ENCODE measurements at places on chromosomes 5 and 9.

DNA sequence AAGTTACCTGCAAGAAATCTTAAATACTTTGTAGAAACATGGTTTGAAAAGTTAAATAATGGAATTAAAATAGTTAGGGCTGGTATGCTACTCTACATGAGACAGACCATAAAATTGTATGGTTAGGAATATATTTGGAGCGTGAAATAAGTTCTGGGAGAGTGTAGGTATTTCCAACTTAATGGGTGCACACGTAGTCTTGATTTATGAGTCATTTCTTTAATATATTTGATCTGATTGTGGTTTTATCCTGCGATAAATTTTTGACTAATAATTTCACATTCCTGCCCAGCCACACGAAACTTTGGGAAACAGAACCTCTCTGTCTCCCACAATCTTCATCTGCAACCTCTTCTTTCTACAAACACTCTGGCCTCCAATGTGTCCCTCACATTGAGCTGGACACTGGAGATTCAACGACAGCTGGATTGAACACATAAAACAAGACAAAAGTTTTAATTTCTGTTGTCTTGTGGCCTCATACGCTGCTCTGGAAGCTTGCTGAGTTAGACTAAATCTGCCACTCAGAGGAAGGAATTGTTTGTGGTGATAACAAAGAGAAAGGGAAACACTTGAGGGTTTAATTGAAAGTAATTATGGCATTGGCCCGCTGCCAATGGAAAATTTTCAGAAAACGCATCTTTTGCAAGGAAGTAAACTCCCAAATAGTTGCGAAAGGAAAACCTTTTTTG, 201.8 kb upstream of the ZNF608 start:
- DNase-seq: no peak

DNA sequence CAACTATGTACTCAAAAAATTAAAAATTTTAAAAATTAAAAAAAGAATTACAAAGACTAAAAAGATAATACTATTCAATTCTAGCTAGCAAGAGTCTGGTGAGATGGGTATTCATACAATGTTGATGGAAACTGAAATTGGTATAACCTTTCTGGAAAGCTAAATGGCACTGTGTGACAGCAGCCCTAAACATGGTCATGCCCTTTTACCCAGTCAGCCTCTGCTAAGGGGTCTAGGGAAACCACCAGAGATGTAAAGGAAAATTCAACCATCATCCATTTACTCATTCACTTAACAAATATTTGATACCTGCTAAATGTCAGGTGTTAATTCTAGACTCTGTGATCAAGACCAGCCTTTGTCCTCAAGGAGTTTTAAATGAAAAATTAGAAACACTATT, 29.3 kb downstream of the IL31RA start:
- no peak for DNase-seq

- no peak for DNase-seq
Measured at GRCh38 chr5:146772881-146773466, 105.6 kb downstream of the PPP2R2B start.

DNA sequence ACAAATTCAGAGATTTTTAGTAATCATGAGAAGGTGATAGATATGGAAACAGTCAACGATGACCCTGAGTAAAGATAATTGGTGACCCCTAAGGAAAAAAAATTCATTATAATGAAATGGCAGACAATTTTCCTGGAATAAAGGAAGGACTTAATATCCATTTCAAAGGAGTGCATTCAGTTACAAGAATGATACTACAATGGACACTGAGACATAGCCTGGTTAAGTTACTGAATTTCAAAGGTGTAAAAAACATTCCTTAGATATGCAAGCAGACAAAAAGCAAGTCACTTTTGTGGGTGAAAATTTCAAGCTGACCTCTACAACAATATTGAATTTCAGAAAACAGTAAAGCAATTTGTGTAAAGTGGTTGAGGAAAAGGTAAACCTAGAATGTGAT, 1012.5 kb upstream of the SEMA6A start:
- DNase-seq: no peak

GRCh38 chr5:39629946-39630345, 205.2 kb upstream of the DAB2 start:
- no peak for DNase-seq

DNA sequence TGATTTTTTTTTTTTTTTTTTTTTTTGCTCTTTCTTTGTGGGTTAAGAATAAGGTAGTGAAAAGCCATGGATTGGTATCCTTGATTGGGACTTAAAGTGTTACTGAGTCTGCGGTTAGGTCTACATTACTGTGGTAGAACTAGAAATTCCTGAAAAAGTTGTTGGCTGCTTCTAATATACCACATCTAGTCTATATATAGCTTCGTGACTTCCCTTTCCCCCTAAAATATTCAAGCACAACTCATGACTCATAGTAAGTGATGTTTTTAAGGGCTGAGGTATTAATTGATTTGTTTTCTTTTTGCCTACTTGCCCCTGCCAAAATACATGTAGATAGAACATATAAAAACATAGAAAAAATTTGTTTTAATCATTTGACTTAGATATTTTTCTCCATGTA, 247.6 kb downstream of the TMEM232 start:
- DNase-seq: no peak

GRCh38 chr5:142800776-142801494, 30.8 kb downstream of the ARHGAP26 start:
- DNase-seq: no peak

GRCh38 chr9:23567516-23568165, 258.4 kb downstream of the ELAVL2 start:
- no peak for DNase-seq

DNA sequence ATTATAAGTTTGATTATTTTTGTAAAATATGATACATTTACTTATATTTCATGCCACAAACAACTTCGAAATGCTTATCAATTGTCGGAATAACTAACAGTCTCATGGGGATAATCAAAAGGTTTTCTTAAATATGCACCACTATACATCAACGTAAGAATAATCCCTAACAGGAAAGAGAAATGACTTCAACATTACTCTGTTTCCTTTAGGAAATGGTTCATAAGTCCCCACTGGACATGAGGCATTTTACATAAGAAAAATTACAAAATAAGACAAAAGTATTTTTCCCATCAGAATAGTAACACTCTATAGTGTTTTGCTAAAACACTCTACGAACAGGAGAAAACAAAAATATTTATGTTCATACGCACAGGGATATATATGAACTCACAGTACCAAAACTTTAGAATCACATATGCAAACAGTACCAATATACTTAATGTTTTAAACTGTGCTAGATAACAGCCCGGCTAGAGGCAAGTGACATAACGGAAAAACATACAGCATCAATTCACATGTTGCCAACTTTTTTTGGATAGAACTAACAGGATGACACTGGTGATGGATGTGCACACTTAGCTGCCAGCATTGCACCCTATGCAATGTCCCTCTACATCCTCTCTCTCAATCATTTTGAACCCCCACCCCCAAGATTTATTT, 120.5 kb downstream of the NFIB start:
- no peak for DNase-seq

DNA sequence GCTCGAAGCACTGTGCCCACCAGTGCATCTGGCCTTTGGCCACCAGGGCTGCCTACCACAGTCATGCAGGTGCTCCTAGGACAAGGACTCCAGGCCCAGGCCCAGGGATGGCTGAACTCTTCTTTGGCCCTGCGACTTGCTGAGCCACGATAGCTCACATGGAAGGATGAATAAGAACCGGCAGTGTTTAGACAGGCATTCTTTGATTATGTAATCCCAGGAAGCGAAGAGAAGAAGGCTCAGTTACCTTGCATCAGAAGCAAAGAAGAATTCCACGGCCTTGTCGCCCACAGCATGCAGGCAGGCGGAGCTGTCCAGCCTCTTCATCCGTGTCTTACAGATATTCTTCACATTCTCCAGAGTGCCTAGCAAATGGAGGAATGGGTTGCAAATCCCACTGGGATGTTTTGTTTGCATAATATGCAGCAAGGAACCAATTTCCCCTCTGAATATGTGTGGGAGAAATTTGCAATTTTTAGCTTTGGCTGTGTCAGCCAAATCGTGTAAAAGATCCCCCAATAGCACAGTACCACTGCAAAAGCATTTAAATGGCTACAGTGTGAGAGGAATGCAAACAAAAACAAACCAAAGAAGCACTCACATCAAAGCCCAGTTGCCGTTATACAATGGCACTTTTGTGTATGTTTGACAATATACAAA, 29.1 kb downstream of the GFPT2 start:
- DNase-seq: no peak

GRCh38 chr9:90044263-90044662, 439.5 kb downstream of the GADD45G start:
- no peak for DNase-seq

GRCh38 chr5:81789033-81789432, 38.1 kb upstream of the SSBP2 start:
- no peak for DNase-seq

DNA sequence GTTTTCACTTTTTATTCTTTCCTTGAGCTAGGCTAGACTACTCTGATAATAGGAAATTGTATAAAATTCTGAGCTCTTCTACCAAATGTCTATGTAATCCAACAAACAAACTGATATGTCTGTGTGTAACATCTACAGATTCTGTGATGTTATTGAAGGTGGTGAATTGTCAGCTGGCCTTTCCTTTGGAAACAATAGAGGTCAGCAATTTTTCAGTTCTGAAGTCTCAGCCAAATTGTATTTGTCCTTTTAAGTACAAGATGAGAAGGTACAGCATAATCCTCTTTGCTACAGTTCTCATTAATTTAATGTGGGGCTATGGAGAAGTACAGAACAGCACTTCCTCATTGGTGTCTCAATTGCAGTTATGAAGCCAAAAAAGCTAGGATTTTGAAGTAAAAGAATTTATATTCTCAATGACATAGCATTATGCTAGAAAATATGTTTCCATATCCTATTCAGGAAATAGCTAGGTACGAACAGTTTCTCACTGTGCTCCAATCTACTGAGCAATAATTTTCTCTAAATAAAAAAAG, 198.0 kb downstream of the HINT1 start:
- no peak for DNase-seq

- DNase-seq: no peak
Measured at GRCh38 chr5:79135790-79136553, 24.4 kb downstream of the BHMT start.

GRCh38 chr9:124786881-124787573, 10.1 kb downstream of the OLFML2A start:
- no peak for DNase-seq

DNA sequence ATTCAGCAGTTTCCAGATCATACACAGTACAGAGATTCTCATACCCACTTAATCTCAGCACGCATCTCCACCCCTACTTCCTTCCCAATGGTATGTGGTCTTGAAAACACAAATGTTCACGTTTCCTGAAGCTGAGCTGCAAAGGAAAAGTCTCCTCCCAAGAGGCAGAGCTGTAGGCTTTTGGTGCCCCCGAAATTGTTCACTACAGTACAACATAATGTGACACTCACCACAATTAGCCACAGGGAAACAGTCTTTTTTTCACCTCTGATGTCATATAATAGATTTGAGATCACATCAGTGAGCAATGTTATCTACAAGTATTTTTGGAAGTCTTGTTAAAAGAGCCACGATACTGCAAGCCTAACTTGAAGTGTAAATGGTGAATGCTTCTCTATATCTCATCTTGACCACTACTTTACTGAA, 40.2 kb downstream of the NFIB start:
- DNase-seq: no peak

DNA sequence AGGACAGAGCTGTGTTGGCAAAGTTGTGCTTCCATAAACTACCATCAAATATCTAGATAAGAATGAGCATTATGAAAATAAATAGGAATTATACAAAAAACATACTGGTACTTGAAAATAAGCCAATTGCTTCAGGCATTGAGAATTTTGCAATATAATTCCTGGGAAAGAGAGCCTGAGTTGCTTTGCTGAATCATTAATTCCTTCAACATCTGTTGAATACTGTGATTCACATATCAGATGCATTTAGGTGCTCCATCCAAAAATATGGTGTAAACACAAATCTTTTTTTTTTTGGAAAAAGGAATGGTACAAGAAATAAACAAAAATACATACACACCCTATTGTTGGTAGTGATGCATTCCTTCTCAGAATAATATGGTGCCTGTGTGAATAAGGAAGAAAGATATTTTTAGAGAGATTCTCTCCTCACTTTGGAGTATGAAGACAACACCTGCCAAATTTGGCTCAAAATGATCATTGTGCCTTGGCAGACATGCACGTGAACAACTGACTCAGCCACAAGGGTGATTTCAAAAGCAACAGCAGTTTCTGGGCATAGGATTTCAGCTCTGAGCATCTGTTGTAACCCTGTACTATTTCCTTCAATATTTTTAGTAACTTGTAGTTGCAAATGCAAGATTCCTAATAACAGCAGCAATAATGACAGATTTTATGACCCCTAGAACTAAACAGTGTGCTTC, 96.7 kb downstream of the CAVIN4 start:
- no peak for DNase-seq

DNA sequence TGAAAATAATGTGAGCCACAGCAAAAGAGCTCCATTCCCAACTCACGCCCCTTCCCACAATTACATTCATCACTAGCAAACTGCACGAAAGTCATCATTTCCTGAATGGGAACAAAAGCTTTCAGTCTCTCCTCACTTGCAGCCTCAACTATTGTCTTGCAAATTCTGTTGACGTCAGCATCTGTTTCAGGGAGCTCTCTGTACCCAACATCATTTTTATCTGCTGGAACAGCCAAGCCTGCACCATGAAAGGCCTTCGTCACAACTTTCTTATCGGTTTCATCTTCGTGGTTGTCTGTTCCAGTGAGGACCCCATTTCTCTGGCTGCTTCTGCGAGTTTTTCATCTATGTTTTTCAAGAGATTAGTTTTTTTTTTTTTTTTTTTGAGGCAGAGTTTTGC, 14.3 kb upstream of the RNF130 start:
- no peak for DNase-seq

GRCh38 chr9:33329117-33329563, 38.8 kb downstream of the NFX1 start:
- no peak for DNase-seq

DNA sequence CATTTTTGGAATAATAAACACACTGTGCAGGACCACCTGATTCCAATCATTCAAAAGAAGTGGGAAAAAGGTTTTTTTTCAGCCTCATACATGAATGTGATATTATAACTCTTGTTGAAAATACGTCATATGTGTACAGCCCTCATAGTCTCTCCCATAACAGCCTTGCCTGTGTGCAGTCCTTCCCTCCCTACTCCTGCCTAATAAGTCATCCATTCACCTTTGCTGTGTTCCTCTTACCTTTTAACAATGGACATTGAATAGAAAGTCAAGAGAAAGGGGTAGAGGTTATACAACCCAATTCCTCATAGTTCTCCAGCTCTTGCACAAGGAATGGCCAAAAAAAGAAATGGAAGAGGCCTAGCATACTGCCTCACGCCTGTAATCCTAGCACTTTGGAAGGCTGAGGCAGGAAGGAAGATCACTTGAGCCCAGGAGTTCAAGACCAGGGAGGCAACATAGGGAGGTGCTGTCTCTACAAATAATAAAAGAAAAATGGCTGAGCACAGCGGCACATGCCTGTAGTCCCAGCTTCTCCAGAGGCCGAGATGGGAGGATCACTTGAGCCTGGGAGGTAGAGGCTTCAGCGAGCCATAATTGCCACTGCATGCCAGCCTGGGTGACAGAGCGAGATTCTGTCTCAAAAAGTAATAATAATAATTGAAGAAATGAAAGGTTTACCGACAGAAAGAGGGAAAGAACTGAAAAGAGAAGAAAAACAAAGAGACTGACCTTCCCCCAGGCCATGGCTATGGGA, 356.1 kb upstream of the KIF2A start:
- no peak for DNase-seq

All from stimulated activated CD8-positive, alpha-beta memory T cell treated with anti-CD3 and anti-CD28 coated beads, Interleukin-4, amount 100 ng/mL, for 24 hours (primary cell).